ENCODE measurements at places on chromosomes 6 and 20. TPM values are rescaled to one million over a fixed set of nuclear protein-coding genes. Genes with fewer than 3 reads are reported as not detected.

DNA sequence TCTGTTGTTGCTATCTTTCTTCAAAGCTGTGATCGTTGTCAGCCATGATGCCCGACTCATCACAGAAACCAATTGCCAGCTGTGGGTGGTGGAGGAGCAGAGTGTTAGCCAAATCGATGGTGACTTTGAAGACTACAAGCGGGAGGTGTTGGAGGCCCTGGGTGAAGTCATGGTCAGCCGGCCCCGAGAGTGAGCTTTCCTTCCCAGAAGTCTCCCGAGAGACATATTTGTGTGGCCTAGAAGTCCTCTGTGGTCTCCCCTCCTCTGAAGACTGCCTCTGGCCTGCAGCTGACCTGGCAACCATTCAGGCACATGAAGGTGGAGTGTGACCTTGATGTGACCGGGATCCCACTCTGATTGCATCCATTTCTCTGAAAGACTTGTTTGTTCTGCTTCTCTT lies 19.3 kb downstream of the ABCF1 start:
- H3K27ac ChIP-seq = peak overlapping the region; percentile 43
- no peaks in the 10 kb centered on the region for H3K27me3 ChIP-seq
- H3K36me3 ChIP-seq = peaks cover 4% of the 10 kb centered on the region
- H3K4me3 ChIP-seq = no peak overlapping the region
- H3K4me1 ChIP-seq = no peaks in the 10 kb centered on the region

DNA sequence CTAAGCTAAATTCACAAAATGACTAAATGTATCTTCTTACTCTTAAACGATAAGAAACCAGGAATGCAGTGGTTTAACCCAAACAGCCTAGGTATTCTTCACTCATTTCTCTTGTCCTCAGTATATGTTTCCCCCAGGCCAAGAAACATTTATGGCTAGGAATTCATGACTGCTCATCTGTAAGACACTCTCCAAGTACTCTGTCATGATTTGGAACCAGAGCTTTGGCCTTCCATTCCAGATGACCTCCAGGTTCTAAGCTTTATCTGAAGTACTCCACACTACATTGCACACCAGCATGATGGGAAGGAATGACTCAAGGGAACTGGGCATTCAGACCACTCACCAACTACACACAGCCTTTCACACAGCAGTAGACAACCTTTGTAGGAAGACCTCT lies 29.3 kb downstream of the NT5E start:
- peaks cover 39% of the 10 kb centered on the region for H3K4me1 ChIP-seq
- DNase-seq = no peak
- no peak overlapping the region for H3K4me3 ChIP-seq

GRCh38 chr20:4507288-4507719 lies 214.4 kb upstream of the PRND start:
- H3K4me1 ChIP-seq = no peaks in the 10 kb centered on the region
- H3K27ac ChIP-seq = no peak overlapping the region
- H3K36me3 ChIP-seq = peaks cover 1% of the 10 kb centered on the region
- DNase-seq = no peak
- H3K27me3 ChIP-seq = peaks cover 22% of the 10 kb centered on the region

- H3K4me3 ChIP-seq = no peak overlapping the region
- H3K27ac ChIP-seq = no peak overlapping the region
- no peaks in the 10 kb centered on the region for H3K27me3 ChIP-seq
Measured at GRCh38 chr6:136566851-136567250, 16.6 kb upstream of the MAP7 start.

Gene HTR1E
- not detected for total RNA-seq

Gene UBD
- total RNA-seq = not detected

GRCh38 chr6:169380493-169380892 lies 126.8 kb upstream of the THBS2 start:
- peaks cover 12% of the 10 kb centered on the region for H3K36me3 ChIP-seq
- no peak for DNase-seq
- H3K4me1 ChIP-seq = peaks cover 6% of the 10 kb centered on the region
- no peak overlapping the region for H3K27ac ChIP-seq

- DNase-seq = no peak
- peak overlapping the region; percentile 90 for H3K4me3 ChIP-seq
- peaks cover 2% of the 10 kb centered on the region for H3K36me3 ChIP-seq
- no peaks in the 10 kb centered on the region for H3K27me3 ChIP-seq
- peaks cover 72% of the 10 kb centered on the region for H3K4me1 ChIP-seq
Measured at GRCh38 chr20:35768731-35769664, 2.8 kb upstream of the PHF20 start.

All from naive thymus-derived CD8-positive, alpha-beta T cell (primary cell).